ENCODE measurements at places on chromosomes 11 and 22.
A peak's percentile ranks its signal among the peaks of the same experiment; 100 is the strongest.

- DNase-seq: no peak
Measured at GRCh38 chr11:111336582-111337256, 38.4 kb downstream of the POU2AF3 start.

GRCh38 chr11:33368931-33369330 is 111.8 kb downstream of the HIPK3 start:
- DNase-seq: no peak

DNA sequence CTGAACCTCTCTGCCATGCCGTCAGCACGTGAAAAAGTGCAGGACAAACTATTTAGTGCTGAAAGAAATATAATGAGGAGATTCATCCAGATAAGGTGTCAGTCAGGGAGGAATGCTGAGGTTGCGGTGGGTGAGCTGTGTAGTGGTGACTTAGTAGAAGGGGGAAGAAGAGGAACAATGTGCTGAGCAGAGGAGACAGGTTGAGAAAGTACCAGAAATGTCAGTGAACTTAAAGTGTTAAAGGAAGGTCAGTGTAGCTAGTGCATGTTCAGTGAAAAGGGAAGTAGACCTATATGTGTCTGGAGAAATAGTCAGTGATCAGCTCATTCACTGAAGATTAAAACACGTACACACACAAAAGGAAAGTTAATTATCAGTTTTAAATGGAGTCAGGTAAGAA is 237.6 kb upstream of the CCDC179 start:
- DNase-seq: no peak

DNA sequence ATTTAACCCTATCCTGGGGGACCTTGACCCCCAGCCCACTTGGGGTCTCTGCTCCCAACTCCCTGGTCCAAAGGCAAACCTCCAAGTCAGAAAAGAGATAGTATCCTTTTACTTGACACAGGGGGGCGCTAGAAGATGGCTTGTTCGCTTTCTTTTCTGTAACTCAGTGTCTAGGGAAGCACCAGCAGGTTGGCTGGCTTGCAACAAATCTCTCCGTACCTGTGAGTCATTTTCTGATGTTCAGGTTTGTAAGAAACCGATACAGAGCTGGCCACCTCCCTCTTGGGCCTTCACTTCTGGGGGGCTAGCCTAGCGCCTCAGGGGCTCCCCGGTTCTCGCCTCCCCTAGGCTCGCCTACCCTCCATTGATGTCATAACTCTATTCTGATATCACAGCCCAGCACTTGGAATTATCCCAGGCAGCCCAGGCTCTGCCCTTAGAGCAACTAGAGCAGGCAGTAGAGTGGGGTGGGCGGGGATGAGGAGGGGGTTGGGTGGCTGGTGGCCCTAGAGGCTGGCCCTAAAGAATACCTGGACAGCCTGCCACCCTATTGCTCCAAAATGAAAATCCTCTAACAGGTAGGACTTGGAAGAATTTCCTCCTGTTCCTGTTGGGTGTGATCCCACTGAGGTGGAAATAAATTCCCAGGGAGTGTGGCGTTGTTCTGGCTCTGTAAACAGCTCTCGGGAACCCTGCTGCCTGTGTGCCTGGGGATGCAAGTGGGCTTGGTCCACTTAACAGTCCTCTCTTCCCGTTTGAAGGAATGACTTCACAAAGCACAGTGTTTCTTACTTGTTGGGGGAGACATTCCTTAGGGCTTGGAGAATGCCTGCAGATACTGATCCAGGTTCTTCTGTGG is 69.4 kb downstream of the OSBP2 start:
- DNase-seq: peak; percentile 87
